ENCODE measurements at places on chromosomes 2 and 18. TPM values are rescaled to one million over a fixed set of nuclear protein-coding genes. Genes with fewer than 3 reads are reported as not detected.
A peak's percentile ranks its signal among the peaks of the same experiment; 100 is the strongest.

Gene RNF152
- total RNA-seq = 11.8 TPM

Gene ESPNL
- 0.44 TPM for total RNA-seq

Gene LCT
- under 0.01 TPM for total RNA-seq

Gene GRHL1
- not detected for total RNA-seq

Gene STK11IP
- 33.9 TPM for total RNA-seq

Gene ABCG8
- total RNA-seq = not detected

Gene GCG
- total RNA-seq = not detected

Gene STON1
- 56.6 TPM for total RNA-seq

Gene KIF5C
- 47.9 TPM for total RNA-seq

DNA sequence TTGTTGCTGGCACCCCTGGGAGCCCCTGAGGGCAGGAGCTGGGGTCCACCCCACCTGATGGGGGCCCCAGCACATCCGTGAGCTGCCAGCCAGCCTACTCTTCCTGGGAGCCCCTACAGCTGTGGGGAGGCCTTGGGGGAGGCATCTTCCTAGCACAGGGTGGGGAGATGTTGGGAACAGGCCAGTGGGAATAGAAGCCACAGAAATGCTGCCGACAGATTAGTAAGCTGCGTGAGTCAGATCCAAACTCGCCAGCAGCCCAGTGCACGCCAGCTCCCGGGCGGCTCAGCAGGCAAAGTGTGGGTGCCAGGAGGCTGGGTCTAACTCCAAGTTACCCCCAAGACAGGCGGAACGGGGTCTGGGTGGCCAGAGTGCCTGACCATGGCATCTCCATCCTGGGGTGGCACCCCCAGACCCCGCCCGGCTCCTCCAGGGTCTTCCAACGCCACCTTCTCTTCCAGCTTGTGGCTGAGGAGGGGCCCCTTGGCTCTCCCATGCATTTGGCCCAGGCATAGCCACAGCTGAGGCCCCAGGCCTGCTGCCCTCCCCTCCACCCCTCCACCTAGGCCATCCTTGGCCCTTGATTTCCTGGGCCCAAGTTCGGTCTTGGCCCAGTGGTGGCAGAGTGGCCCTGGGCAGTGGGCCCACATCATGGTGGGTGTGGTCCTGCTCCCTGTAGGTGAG, 15.3 kb downstream of the CROCC2 start:
- peak; percentile 52 for DNase-seq
- H3K27ac ChIP-seq = peak overlapping the region; percentile 78
- no peaks in the 10 kb centered on the region for H3K27me3 ChIP-seq
- no peaks in the 10 kb centered on the region for H3K36me3 ChIP-seq

- H3K4me1 ChIP-seq = no peaks in the 10 kb centered on the region
- H3K27me3 ChIP-seq = no peaks in the 10 kb centered on the region
- peaks cover 4% of the 10 kb centered on the region for H3K36me3 ChIP-seq
- no peak for DNase-seq
- no peak overlapping the region for H3K27ac ChIP-seq
These were observed 47.3 kb upstream of the C1D start for GRCh38 chr2:68110102-68110501.

- no peaks in the 10 kb centered on the region for H3K27me3 ChIP-seq
- no peak for DNase-seq
- H3K27ac ChIP-seq = peak overlapping the region; percentile 83
These were observed 69.1 kb downstream of the MCFD2 start for GRCh38 chr2:46846536-46846935.

- no peak overlapping the region for H3K27ac ChIP-seq
- H3K4me1 ChIP-seq = no peaks in the 10 kb centered on the region
- DNase-seq = no peak
- H3K4me3 ChIP-seq = no peak overlapping the region
- no peaks in the 10 kb centered on the region for H3K27me3 ChIP-seq
- H3K36me3 ChIP-seq = no peaks in the 10 kb centered on the region
These were observed 167.3 kb upstream of the CYRIA start for GRCh38 chr2:16832910-16833309.

- H3K27me3 ChIP-seq = no peaks in the 10 kb centered on the region
- no peak overlapping the region for H3K4me3 ChIP-seq
- H3K36me3 ChIP-seq = no peaks in the 10 kb centered on the region
- DNase-seq = no peak
- H3K4me1 ChIP-seq = peaks cover 68% of the 10 kb centered on the region
These were observed 135.6 kb downstream of the RBMS1 start for GRCh38 chr2:160358046-160358445.

- H3K27ac ChIP-seq = no peak overlapping the region
- H3K36me3 ChIP-seq = no peaks in the 10 kb centered on the region
- no peak overlapping the region for H3K4me3 ChIP-seq
- no peak for DNase-seq
- no peaks in the 10 kb centered on the region for H3K4me1 ChIP-seq
- no peaks in the 10 kb centered on the region for H3K27me3 ChIP-seq
These were observed 196.1 kb upstream of the SALL3 start for GRCh38 chr18:78783564-78783960.

- no peak for DNase-seq
- H3K36me3 ChIP-seq = no peaks in the 10 kb centered on the region
- no peaks in the 10 kb centered on the region for H3K27me3 ChIP-seq
- no peak overlapping the region for H3K4me3 ChIP-seq
These were observed 109.0 kb downstream of the BCL2 start for GRCh38 chr18:63210521-63210920.

GRCh38 chr18:60452421-60452820, 79.8 kb upstream of the MC4R start:
- H3K27me3 ChIP-seq = no peaks in the 10 kb centered on the region
- DNase-seq = no peak
- no peaks in the 10 kb centered on the region for H3K36me3 ChIP-seq
- no peaks in the 10 kb centered on the region for H3K4me1 ChIP-seq
- H3K27ac ChIP-seq = no peak overlapping the region

GRCh38 chr2:63740943-63741342, 100.8 kb upstream of the UGP2 start:
- H3K27me3 ChIP-seq = no peaks in the 10 kb centered on the region
- DNase-seq = no peak
- no peak overlapping the region for H3K4me3 ChIP-seq

DNA sequence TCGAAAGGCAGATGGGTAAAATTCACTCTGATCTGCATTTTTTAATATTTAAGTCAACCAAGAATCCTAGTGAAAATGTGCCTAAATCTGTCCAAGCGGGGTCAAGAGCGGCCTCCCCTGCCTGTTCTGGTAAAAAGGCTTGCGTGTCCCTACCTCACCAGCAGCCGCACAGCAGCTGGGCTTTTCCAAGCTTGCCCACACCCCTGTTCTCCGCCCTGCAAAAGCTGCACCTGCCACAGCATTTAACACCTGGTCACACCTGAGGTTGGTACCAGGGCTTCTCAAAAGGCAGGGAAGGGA, 25.8 kb upstream of the TMEM182 start:
- H3K4me1 ChIP-seq = peaks cover 19% of the 10 kb centered on the region
- H3K4me3 ChIP-seq = peak overlapping the region; percentile 69
- H3K27ac ChIP-seq = peak overlapping the region; percentile 87
- H3K36me3 ChIP-seq = peaks cover 7% of the 10 kb centered on the region

DNA sequence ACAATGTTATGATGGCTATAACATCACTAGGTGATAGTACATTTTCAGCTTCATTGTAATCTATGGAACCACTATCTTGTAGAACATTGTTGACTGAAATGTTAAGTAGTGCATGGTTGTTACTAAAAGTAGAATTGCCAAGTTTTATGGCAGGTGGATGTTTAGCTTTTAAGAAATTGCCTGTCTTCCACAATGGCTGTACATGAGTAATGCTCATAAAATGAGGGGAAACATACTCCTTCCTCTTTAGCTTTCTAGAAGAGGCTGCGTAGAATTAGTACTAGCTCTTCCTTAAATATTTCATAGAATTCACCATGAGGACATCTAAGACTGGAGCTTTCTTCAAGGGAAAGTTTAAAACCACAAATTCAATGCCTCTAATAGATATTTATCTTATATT, 161.0 kb downstream of the TPGS2 start:
- DNase-seq = no peak
- H3K27me3 ChIP-seq = no peaks in the 10 kb centered on the region
- no peaks in the 10 kb centered on the region for H3K36me3 ChIP-seq
- H3K27ac ChIP-seq = no peak overlapping the region
- no peaks in the 10 kb centered on the region for H3K4me1 ChIP-seq

DNA sequence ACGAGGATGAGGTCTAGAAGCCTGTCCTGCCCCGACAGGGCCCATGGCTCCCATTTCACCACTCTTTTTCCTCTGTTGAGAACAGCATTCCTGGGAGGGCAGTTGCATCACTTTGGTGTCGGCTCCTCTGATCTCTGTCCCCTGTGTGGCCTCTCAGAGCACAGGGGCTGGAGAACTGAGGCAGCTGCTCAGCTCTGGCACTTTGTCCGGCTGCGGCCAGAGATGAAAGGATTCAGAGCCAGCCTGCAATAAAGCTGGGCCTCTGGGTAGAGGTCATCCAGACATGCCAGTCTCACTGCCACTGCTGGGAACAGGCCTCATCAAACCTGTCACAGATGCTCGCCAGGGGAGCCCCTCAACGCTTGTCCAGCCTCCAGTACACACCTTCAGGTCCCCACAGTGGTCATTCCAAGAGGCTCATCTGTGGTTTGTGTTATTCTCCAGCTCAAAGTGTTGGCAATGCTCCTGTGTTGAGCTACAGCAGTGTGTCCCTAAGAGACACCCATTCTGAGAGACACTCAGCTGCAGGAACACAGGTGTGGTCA, 13.1 kb upstream of the ROCK2 start:
- peaks cover 6% of the 10 kb centered on the region for H3K4me1 ChIP-seq
- no peaks in the 10 kb centered on the region for H3K36me3 ChIP-seq
- H3K27ac ChIP-seq = no peak overlapping the region
- no peak overlapping the region for H3K4me3 ChIP-seq

GRCh38 chr2:147641651-147642050, 203.2 kb upstream of the ACVR2A start:
- H3K4me3 ChIP-seq = no peak overlapping the region
- no peaks in the 10 kb centered on the region for H3K4me1 ChIP-seq
- H3K36me3 ChIP-seq = no peaks in the 10 kb centered on the region
- H3K27me3 ChIP-seq = no peaks in the 10 kb centered on the region
- no peak overlapping the region for H3K27ac ChIP-seq
- DNase-seq = no peak

DNA sequence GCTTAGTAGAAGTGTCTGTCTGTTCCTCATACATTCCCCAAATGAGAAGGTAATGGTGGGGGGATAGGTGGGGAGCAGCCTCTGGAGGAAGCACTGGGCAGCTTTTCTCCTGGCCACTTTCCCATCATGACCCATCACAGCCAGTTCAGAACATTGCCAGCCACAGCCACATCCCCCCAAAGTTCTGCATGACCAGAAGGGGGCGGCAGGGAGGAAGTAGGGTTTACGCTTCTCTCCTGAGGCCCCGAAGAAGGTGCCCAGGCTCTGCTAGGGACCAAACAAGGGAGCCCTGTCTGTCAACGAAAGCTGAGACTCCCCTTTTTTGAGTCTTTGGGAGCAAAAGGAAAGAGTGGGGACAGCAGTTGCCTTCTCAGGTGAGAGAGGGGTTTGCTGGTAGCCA, 7.7 kb downstream of the IGFBP5 start:
- peaks cover 10% of the 10 kb centered on the region for H3K36me3 ChIP-seq
- H3K4me3 ChIP-seq = no peak overlapping the region
- no peak for DNase-seq
- peak overlapping the region; percentile 35 for H3K27ac ChIP-seq
- H3K4me1 ChIP-seq = peaks cover 92% of the 10 kb centered on the region

DNA sequence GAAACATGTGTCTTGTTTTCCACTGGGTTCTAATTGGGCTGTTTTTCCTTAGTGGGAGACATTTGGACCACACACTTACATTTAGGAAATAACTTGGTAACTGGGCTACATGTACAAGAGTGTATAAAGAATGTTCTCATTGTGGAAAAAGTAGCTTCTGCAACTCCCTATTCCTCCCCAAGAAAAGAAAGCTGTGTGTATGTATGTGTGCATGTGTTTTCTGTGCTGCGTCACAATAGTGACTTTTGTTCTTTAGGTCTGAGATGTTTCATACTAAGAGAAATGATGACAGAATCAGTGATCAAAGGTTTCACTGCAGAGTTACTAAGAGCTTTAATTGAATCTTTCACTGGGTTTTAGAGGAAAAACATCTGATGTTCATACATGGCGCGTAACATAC, 82.7 kb downstream of the TANC1 start:
- peak overlapping the region; percentile 4 for H3K27ac ChIP-seq
- no peaks in the 10 kb centered on the region for H3K4me1 ChIP-seq
- no peak for DNase-seq
- H3K27me3 ChIP-seq = no peaks in the 10 kb centered on the region
- no peaks in the 10 kb centered on the region for H3K36me3 ChIP-seq

- H3K27me3 ChIP-seq = no peaks in the 10 kb centered on the region
- peak within 1 kb of the TSS; percentile 68 for H3K4me3 ChIP-seq
- H3K36me3 ChIP-seq = no peaks in the 10 kb centered on the region
- peak; percentile 36 for DNase-seq
- H3K4me1 ChIP-seq = peaks cover 52% of the 10 kb centered on the region
- peak within 1 kb of the TSS; percentile 73 for H3K27ac ChIP-seq
These were observed at the start of gene ANTXR1 for GRCh38 chr2:69013142-69013839. ANTXR1 (plus strand) TSS chr2:69013179; CDS start chr2:69013500, 321 bp downstream.

DNA sequence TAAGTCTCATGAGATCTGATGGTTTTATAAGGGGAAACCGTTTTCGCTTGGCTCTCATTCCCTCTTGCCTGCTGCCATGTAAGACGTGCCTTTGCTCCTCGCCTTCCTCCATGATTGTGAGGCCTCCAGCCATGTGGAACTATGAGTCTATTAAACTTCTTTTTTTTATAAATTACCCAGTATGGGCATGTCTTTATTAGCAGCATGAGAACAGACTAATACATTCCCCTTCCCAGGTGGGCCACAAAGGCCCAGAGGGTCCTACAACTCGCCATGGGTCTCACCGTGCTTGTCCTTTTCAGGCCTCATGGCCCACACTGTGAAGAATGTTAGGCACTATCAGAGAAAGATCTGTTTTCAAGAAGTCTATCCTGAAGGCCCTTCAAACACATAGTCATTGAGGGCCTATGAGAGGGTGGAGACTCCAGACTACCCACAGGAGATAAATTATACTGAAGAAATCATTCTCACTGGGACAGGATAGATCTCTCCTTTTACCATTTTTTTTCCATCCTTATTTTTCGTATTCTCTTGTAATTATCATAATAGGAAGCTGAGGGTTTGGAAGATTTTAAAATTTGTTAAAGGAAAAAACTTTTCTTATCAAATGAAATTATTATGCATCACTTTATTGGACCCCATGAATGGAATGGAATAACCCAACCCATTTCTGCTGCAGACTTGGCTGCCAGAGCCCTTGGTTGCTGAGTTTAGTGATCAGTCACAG, 91.0 kb upstream of the MSH2 start:
- H3K4me1 ChIP-seq = no peaks in the 10 kb centered on the region
- no peaks in the 10 kb centered on the region for H3K36me3 ChIP-seq
- H3K27me3 ChIP-seq = no peaks in the 10 kb centered on the region
- peak overlapping the region; percentile 92 for H3K27ac ChIP-seq
- no peak for DNase-seq

GRCh38 chr2:219570924-219571310, 422 bp downstream of the OBSL1 start:
- no peaks in the 10 kb centered on the region for H3K36me3 ChIP-seq
- DNase-seq = no peak
- peak overlapping the region; percentile 59 for H3K4me3 ChIP-seq

GRCh38 chr2:206189691-206190090, 30.0 kb downstream of the EEF1B2 start:
- H3K27ac ChIP-seq = no peak overlapping the region
- H3K36me3 ChIP-seq = no peaks in the 10 kb centered on the region
- DNase-seq = no peak
- H3K4me1 ChIP-seq = no peaks in the 10 kb centered on the region
- no peak overlapping the region for H3K4me3 ChIP-seq
- H3K27me3 ChIP-seq = no peaks in the 10 kb centered on the region

GRCh38 chr2:241015439-241015838, 17.0 kb downstream of the SNED1 start:
- H3K4me3 ChIP-seq = no peak overlapping the region
- peaks cover 4% of the 10 kb centered on the region for H3K4me1 ChIP-seq
- peaks cover 39% of the 10 kb centered on the region for H3K36me3 ChIP-seq
- no peak overlapping the region for H3K27ac ChIP-seq
- DNase-seq = peak; percentile 1
- no peaks in the 10 kb centered on the region for H3K27me3 ChIP-seq
